GM20000 (cell line): ENCODE measurements at places on chromosomes 5 and 9.
A peak's percentile ranks its signal among the peaks of the same experiment; 100 is the strongest.

DNA sequence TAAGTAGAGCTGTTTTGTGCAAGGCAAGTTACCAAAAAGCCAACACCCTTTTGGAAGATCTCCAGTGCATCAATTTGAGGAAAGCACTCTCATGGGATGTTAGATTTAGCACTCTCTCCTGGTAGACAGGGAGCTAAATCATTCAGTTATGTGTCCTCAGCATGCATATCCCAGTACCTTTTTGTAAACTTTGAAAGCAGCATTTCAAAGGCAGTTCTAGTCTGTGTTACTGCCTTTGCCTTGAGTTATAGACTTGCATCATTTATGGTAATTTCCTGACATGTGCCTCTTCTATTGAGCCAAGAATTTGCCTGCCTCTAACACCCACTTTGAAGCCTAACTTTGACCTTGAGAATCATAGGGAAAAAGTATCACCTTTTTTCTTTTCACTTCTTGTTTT is 120.6 kb downstream of the KIF4B start:
- DNase-seq: no peak

DNA sequence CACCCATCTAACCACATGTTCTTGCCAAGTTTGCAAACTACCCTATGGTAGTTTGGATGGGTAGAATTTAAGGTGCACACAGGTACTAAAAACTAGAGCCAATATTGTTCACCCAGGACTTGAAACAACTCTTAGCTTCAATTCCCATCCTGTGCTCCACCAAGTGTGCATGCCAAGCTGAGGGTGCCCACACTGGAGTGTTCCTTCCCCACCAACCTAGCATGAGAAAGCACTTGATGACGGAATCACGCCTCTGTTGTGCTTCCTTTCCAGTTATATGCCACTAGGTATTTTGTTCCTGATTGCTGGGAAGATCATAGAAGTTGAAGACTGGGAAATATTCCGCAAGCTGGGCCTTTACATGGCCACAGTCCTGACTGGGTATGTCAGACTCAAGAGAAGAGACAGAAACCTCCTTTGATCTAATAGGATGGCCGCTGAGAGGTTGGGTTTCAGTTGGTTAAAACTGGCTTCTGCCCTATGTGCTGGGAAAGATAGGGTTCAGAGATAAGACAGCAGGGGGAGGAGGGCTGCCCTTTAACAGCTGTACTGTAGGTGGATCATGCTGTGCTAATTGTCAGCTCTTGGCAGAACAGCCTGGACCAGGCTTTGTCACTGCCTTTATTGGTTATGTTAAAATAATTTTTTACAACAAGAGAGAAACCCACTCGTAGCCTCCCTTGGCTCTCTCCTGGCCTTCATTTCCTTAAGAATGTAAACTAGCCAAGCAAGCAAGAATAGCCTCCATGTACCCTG is 83.5 kb downstream of the SLC1A1 start:
- no peak for DNase-seq

- DNase-seq: no peak
Measured at GRCh38 chr5:95669540-95669939, 13.3 kb downstream of the SPATA9 start.

- no peak for DNase-seq
Measured at GRCh38 chr5:144144956-144145751, 25.3 kb downstream of the YIPF5 start.

DNA sequence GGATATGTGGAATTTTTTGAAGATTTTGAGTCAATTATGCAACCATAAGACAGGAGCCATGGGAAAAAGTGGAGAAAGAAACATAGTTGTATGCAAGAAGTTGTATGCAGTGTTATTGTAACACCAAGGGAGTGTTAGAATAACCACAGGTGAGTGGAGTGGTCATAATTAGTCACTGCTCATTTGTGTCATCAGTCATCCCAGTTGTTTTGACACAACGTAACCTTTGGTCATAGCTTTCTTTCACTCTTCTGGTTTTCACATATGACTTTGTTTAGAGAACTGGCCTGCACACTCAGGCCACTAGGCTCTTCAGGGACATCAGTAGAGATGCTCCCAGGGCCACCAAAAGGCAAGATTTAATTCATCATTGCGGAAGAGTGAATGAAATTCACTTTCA is 158.7 kb upstream of the HMHB1 start:
- peak; percentile 13 for DNase-seq

DNA sequence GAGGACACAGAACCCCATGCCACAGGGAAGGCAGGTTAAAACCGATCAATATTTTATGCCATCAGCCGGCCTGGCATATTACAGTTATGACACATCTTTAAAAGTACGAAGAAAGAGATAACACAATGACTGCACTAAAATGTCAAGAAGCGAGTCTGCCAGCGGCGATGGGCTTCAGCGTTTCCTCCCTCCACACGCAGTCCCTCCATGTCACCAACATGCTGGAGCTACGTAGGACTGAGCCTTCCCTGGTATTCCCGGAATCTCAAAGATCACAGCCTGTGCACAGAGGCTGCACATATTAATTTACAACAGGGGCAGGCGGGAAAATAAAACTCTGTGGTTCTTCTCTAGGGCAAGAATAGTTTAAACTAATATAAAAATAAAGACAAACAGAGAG is 257.7 kb downstream of the IRX1 start:
- no peak for DNase-seq

DNA sequence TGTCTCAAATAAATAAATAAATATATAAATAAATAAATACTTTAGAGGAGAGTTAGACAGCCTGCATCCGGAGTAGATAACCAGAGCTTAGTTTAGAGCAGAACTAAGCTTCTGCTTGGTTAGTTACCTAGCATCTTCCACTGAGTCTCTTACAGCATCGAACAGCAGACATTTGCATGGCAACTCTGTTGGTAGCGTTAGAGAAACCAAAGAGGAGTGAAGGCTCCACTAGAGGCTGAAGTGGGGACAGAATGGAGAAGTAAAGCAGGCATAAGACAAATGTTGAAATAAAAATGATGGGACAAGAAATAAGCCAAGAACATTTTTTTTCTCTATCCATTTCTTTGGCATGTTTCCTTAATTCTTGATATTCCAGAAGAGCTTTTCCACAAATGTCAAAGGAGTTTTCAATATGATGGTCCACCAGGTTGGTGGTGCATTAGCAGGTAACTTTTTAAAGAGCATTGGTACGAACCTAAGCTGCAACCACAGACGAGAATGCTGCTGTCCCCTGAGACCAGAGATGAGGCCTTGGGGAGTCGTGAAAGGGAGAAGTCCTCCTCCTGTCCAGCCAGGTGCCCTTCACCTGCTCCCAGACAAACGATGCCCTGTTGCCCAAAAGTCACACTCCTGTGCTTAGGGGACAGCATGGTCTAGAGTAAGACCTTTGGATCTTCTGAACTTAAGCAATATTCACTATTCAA is 438.3 kb downstream of the DIRAS2 start:
- no peak for DNase-seq

DNA sequence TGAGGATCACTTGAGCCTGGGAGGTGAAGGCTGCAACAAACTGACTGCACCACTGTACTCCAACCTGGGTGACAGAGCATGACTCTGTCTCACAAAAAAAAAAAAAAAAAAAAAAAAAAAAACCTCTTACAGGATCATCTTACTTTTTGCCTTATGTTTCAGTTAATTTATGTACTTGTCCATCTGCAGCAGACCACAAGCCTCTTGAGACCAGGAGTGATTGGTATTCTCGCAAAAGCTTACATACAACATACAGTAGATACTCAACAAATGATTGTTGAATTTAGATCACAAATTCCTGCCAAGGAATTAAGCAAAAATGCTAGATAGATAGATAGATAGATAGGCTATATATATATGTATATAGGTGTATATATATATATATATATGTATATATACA is 12.4 kb downstream of the CEMIP2 start:
- no peak for DNase-seq

DNA sequence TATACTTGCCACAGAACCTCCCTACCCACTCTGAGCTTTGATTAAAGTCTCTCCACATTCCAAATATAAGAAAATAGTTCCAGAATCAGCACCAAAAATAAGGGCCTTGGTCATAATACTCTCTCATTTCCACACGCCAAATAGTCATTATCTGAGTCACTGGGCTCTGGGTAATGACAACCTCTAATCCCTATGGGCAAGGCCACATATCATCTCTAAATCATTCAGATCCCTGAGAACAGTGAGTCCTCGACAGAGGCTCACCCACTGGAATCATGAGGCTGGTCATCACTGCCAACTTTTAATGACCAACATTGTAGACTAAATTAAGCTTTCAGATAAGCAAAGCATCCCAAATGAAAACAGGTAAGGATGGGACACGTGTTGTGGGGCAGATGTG is 28.1 kb downstream of the FAM114A2 start:
- DNase-seq: no peak

- DNase-seq: no peak
Measured at GRCh38 chr5:40687321-40687720, 7.6 kb downstream of the PTGER4 start.

DNA sequence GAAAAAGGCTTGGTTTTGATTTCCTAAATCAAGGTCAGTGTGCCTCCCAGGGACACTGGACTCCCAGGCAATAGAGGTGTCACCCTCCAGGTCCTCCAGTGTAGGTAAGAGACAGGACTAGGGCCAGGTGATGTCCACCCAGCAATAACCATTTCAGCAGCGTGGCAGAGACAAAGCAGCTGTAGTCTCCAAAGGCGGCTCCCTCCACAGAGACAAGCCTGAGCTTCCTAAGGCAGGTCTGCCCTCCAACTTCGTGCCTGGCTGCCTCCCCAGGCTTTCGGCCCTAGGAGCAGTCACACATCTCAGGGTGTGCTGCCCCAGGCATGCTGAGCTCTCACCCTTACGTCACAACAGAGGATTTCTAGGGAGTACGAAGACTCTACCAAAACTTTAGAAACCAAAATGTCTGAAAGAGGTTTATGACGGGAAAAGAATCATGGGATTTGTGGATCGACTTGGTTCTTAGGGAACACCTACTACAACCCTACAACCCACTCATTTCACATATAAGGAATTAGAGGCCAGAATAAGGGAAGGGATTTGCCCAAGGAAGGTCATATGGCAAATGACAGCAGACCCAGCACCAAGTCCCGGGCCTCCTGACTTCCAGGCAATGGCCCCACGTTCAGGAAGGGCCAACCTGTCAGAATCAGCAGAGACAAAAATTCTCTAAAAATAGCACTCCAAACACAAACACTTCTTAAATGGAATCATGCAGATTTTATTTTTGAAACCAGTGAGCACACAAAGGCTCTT is 105.5 kb downstream of the KLHL3 start:
- no peak for DNase-seq

- DNase-seq: peak; percentile 68
Measured at GRCh38 chr9:114611516-114612271, 603 bp downstream of the TMEM268 start.

GRCh38 chr5:76473661-76474060 is 70.6 kb downstream of the IQGAP2 start:
- peak; percentile 21 for DNase-seq

- no peak for DNase-seq
Measured at GRCh38 chr9:16315720-16316119, 554.8 kb downstream of the BNC2 start.

DNA sequence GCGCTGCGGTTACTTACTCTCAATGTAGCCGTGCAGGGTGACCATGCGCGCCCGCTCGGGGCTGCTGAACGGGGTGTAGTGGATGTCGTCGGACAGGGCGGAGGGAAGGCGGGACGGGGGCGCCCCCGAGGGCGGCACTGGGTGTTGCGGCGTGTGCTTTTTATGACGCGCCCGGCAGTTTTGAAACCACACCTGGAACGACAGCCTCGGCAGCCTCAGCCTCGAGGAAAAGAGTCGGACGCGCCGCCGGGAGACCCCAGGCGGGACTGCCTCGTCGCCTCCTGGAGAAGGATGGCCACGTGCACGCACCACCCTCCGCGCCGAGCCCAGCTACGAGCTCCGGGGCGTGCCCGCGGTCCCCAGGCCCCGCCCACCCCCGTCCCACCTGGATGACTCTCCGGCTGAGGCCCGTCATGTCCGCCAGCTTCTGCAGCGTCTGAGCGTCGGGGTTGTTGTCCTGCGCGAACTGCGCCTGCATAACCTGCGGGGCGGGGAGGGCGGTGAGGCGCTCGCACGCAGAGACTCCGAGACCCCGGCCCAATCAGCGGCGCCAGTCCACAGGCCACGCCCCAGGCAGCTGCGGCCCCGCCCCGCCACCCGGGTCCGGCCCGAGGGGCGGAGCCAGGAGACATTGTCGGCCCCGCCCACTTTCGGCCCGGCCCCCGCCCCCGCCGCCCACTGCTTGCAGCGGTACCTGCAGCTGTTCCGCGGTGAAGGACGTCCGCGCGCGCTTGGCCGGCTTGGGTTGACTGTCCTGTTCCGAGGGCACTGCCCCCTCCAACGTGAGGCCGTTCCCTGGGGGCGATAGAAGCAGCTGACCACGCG is 15.0 kb downstream of the LHX6 start:
- peak; percentile 88 for DNase-seq

GRCh38 chr9:27053369-27054022 is 48.0 kb upstream of the LRRC19 start:
- DNase-seq: no peak

DNA sequence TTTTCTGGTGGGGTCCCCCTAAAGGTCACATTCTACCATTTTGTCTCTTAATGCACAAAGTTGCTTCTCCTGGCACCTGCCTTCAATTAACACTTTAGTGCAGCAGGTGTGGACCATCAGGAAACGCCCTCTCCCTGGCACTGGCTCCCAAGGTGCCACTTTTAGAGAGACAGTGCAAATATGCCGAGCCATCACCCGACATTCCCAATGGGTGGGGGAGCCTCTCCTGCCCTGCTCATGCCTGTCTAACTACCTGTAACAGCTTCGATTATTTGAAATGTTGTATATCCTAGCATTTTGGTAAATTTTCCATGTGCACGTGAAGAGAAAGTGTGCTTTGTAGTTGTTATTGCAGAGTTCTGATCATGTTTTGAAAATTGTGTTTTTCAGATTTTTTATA is 13.2 kb upstream of the LRRC14B start:
- DNase-seq: no peak

- no peak for DNase-seq
Measured at GRCh38 chr9:22210262-22210661, 201.2 kb upstream of the CDKN2B start.

DNA sequence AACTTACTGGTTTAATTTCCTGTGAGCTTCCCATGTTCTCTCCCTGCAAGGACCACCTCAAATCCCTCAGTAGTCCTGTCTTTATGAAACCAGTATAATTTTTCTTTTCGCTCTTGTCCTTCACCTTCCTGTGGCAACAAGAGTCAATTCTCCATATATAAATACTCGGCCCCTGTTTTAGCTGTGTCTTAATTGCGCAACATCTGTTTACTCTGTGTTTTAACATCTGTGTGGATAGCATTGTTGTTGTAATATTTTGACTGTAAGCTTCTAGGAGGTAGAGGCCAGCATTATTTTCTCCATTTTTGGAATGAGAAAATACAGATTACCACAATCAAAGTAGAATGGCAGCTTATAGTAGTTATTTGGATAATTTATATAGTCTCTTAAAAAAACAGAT is 30.2 kb upstream of the CDKN2B start:
- no peak for DNase-seq

- DNase-seq: no peak
Measured at GRCh38 chr5:77958642-77959330, 182.6 kb upstream of the TBCA start.

- no peak for DNase-seq
Measured at GRCh38 chr5:74477761-74478160, 162.8 kb downstream of the ENC1 start.

- no peak for DNase-seq
Measured at GRCh38 chr5:150066901-150067396, 19.4 kb downstream of the CSF1R start.
